ENCODE measurements at places on chromosomes 13 and 19.
A peak's percentile ranks its signal among the peaks of the same experiment; 100 is the strongest.

- no peak for DNase-seq
Measured at GRCh38 chr19:19860756-19861390, 4.8 kb upstream of the ZNF253 start.

GRCh38 chr19:18903156-18904037 is 7.4 kb upstream of the CERS1 start:
- DNase-seq = no peak

GRCh38 chr13:75305059-75305458 is 176.9 kb downstream of the TBC1D4 start:
- DNase-seq = no peak

- DNase-seq = no peak
Measured at GRCh38 chr19:40721936-40722661, 5.2 kb downstream of the ITPKC start.

DNA sequence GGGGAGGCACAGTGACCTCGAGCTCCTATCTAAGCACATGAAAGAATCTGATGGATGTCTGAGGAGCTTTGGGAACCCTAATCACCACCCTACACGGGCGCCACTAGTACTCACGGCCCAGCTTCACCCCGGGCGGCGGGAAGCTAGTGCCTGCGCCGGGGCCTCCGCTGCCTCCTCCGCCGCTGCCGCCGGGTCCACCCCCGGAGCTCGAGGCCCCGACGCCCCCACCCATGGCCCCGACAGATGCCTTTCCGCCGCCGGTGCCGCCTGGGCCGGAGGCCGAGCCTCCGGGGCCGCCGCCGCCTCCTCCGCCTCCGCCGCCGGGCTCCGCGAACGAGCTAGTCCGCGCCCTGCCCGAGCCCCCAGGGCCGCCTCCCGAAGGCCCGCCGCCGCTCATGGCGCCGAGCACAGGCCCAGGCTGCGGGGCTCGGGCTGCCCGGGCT is 312 bp downstream of the GSK3A start:
- DNase-seq = peak; percentile 39

DNA sequence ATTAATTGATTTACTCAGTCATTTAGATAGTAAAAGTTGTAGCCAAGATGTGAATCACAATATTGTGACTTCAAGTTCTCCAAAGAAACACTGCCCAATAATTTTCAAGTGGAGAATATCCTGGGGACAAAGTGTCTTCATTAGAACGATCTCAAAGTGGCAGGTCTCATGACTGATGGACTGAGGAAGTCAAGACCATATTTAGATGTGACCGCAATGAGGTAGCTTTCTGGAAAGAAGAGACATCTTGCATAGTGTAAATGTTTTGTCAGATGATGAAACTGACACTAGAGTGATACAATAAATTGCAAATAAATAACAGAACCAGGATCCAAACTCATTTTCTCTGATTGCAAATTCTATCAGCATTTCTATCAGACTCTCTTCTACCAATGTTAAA is 1476.9 kb downstream of the EFNB2 start:
- DNase-seq = no peak

- no peak for DNase-seq
Measured at GRCh38 chr13:111343186-111343805, 22.9 kb downstream of the TEX29 start.

GRCh38 chr19:50002386-50002960 is 22.7 kb downstream of the VRK3 start:
- no peak for DNase-seq

GRCh38 chr19:2779121-2779740 is 3.8 kb downstream of the SGTA start:
- no peak for DNase-seq

DNA sequence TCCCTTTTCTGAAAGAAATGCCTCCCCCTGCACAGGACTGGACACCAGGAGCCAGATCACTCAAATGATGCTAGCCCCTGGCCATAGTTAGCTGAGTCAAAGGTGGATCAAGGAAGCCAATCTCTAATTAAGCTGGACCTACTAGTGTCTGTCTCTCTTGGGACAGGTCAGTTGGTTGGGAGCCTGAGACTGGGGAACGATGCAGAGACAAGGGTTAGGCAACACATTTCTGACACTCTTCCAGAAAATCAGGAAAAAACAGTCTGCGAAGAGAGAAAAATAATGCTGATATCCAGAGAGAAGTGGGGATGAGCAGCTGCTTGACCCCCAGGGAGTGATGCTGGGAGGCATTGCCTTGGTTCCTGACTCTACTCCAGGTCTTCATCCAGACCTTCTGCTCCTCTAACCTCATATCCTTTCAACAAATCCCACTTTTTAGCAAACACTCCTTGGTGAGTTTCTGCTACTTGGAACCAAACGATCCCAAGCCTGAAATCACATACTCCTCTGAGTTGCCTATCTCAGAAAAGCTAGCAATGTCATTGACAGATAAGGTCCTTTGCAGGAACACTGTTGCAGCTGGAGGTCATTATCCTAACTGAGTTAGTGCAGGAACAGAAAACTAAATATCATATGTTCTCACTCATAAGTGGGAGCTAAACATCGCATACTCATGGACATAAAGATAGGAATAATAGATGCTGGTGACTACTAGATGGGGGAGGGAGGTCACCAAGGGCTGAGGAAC is 369.7 kb downstream of the COG6 start:
- no peak for DNase-seq

All from uterus (tissue), 4 donors.